Aorta (tissue), 5 donors: ENCODE measurements at places on chromosomes 3 and 15. TPM values are rescaled to one million over a fixed set of nuclear protein-coding genes. Genes with fewer than 3 reads are reported as not detected.

DNA sequence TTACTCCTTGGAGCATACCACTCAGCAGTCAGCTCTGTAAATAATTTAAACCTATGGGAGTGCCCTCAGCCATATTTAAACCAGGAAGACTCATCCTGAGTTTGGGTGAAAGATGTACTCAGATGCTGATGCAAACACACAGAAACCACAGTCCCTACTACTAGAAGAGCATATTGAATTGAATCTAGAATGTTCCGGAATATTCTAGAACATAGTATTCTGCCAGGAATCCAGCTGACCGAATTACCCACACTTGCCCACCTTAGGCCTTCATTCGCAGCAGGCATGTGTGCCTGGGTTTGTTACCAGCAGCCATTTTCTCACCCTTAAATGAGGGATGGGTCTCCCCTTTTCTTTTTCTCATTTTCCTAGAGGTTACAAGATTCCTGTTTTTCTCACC lies 202.4 kb upstream of the ICE2 start:
- H3K27me3 ChIP-seq: no peaks in the 10 kb centered on the region
- no peaks in the 10 kb centered on the region for H3K4me1 ChIP-seq
- H3K4me3 ChIP-seq: no peak overlapping the region
- H3K36me3 ChIP-seq: no peaks in the 10 kb centered on the region

GRCh38 chr3:115236496-115236895 lies 89.4 kb upstream of the ZBTB20 start:
- H3K36me3 ChIP-seq: no peaks in the 10 kb centered on the region
- H3K27me3 ChIP-seq: no peaks in the 10 kb centered on the region
- peaks cover 2% of the 10 kb centered on the region for H3K4me1 ChIP-seq
- H3K27ac ChIP-seq: no peak overlapping the region

DNA sequence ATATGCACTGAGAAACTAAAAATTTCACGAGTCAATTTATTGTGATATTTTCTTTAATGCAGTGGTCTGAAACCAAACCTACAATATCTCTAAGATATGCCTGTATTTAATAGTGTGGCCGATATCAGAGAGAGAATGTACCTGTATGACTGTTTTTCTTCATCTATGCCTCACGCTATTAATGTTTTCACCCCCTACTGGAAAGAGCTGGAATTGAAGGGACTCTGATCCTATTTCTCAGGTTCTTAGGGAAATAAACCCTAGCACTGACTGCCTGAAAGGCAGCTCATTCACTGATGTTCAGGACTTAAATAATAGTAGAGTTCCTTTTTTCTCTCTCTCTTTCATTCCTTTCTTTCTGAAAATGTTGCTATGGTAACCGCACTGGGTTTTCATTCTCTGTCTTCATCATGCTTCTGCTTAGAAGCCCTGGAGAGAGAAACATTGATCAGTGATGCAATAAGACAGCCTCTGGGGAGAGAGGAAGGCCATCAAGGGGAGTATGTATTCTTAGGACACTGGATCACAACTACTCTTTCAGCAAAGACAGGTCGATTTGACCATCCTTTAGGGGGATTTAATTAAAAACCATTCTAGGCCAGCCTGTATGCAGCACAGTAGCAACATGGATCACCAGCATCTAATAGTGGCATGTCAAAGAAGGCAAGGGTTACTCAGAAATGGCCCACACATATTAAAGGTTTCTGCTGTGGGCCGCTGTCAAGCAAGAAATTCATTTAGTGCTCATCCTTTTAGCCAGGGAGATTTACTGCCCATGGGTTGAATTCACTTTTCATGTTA lies 1135.7 kb downstream of the IGSF11 start:
- H3K27ac ChIP-seq: no peak overlapping the region
- H3K4me1 ChIP-seq: no peaks in the 10 kb centered on the region
- DNase-seq: no peak
- peaks cover 5% of the 10 kb centered on the region for H3K27me3 ChIP-seq
- no peaks in the 10 kb centered on the region for H3K36me3 ChIP-seq
- H3K4me3 ChIP-seq: no peak overlapping the region

DNA sequence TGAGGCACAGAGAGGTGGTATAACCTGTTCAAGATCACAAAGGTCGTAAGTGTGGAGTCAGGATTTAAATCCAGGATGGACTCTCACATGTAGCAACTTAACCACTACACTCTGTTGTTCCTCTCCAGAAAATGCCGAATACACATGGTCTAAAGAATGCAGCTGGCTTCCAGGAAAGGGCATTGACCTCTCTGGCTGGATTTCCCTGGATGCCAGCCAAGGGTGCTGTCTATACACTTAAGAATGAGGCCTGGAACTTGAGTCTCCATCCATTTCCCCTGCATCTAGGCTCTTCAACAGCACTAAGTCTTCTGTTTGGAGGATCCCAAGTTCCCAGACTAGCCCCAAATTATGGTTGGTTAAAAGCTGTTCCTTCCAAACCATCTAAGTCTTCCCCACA lies 60.5 kb downstream of the CERS3 start:
- no peak overlapping the region for H3K4me3 ChIP-seq
- H3K27me3 ChIP-seq: no peaks in the 10 kb centered on the region
- H3K36me3 ChIP-seq: no peaks in the 10 kb centered on the region
- peak; percentile 78 for DNase-seq
- peaks cover 4% of the 10 kb centered on the region for H3K4me1 ChIP-seq

DNA sequence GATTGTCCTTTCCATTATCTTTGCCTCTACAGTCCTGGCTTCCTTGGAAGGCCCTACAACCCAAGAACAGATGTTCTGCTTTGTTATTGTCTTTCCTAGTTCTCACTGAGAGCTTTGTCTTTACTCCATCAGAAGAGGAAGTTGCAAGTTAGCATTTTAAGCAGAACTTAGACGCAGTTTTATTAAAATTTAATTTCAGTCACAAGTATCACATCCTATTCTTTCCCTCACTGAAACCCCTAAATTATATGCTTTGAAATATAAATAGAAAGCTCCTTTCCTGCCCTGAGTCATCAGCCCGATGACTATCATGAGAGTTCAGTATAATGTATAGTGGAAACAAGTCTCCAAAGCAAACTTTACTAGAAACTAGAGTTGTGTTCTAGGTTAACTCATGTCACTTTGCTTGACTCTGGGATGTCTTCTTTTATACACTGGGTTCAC lies 291.2 kb upstream of the RBMS3 start:
- no peaks in the 10 kb centered on the region for H3K4me1 ChIP-seq
- no peaks in the 10 kb centered on the region for H3K36me3 ChIP-seq
- H3K27ac ChIP-seq: no peak overlapping the region
- DNase-seq: no peak
- H3K4me3 ChIP-seq: no peak overlapping the region

- no peak for DNase-seq
- H3K27me3 ChIP-seq: no peaks in the 10 kb centered on the region
- H3K4me1 ChIP-seq: peaks cover 7% of the 10 kb centered on the region
- no peaks in the 10 kb centered on the region for H3K36me3 ChIP-seq
- H3K4me3 ChIP-seq: no peak overlapping the region
These were observed 15.5 kb upstream of the ANXA2 start for GRCh38 chr15:60413231-60413824.

- no peak overlapping the region for H3K4me3 ChIP-seq
- no peak overlapping the region for H3K27ac ChIP-seq
- peaks cover 2% of the 10 kb centered on the region for H3K36me3 ChIP-seq
- no peaks in the 10 kb centered on the region for H3K27me3 ChIP-seq
- H3K4me1 ChIP-seq: no peaks in the 10 kb centered on the region
These were observed 42.0 kb downstream of the RASA2 start for GRCh38 chr3:141528800-141529199.

- no peak for DNase-seq
- no peaks in the 10 kb centered on the region for H3K4me1 ChIP-seq
- H3K36me3 ChIP-seq: peaks cover 16% of the 10 kb centered on the region
- H3K4me3 ChIP-seq: no peak overlapping the region
These were observed 14.2 kb upstream of the SNX22 start for GRCh38 chr15:64137226-64137833.

DNA sequence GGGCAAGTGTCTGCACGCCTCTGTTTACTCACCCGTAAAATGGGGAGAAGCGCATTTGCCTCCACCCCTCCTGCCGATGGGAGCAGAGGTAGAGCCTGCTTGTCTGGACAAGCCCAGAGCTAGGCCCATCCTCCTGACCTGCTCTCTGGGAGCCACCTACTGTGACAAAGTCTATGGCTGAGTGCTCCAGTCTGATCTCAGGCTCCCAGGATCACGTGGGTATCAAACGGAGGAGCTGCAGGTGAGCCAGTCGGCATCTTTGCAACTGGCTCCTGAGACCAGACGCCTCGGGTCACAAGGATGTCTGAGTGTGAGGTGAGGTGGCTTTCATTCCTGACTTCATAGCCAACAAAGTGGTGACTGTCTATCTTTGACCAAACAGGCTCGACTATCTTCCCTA lies 2.1 kb upstream of the ALDH1A3 start:
- H3K27me3 ChIP-seq: peaks cover 2% of the 10 kb centered on the region
- no peaks in the 10 kb centered on the region for H3K36me3 ChIP-seq
- no peaks in the 10 kb centered on the region for H3K4me1 ChIP-seq
- DNase-seq: no peak

GRCh38 chr15:50653156-50653743 lies 33.3 kb downstream of the TRPM7 start:
- no peak overlapping the region for H3K4me3 ChIP-seq
- no peak overlapping the region for H3K27ac ChIP-seq
- no peaks in the 10 kb centered on the region for H3K4me1 ChIP-seq
- no peaks in the 10 kb centered on the region for H3K27me3 ChIP-seq
- H3K36me3 ChIP-seq: peaks cover 3% of the 10 kb centered on the region

DNA sequence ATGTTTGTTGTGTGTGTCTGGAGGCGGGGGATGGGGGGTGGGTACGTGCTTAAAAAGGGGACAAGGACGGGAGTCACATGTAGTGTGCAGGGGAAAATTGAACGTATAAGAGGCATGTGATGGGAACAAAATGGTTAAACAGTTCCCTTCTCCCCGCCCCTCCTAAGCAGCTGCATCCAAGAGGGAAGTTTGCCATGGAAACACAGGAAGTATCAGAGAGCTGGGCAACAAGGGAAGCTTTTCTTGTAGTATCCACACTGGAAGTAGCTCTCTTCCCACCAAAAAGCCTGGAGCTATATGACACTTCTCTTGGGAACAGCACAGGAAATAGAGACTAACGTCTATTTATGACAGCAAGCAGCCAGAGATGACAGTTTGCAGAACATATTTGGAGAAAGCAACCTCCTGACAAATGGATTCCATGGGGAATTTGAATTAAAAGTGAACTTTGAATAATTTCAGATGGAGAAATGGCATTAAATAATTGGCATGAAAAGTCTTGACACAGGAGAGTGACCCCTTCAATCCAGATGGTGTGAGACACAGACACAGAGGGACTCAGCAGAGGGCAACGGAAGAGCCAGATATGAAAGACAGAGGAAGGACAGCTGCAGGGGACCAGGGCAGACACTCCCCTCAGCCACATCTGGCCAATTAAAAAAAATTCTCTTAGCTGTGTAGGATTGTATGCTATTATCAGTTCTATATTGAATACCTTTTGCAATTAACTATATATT lies 294.2 kb upstream of the TBL1XR1 start:
- H3K4me1 ChIP-seq: peaks cover 9% of the 10 kb centered on the region
- no peaks in the 10 kb centered on the region for H3K27me3 ChIP-seq
- H3K4me3 ChIP-seq: no peak overlapping the region
- DNase-seq: no peak

DNA sequence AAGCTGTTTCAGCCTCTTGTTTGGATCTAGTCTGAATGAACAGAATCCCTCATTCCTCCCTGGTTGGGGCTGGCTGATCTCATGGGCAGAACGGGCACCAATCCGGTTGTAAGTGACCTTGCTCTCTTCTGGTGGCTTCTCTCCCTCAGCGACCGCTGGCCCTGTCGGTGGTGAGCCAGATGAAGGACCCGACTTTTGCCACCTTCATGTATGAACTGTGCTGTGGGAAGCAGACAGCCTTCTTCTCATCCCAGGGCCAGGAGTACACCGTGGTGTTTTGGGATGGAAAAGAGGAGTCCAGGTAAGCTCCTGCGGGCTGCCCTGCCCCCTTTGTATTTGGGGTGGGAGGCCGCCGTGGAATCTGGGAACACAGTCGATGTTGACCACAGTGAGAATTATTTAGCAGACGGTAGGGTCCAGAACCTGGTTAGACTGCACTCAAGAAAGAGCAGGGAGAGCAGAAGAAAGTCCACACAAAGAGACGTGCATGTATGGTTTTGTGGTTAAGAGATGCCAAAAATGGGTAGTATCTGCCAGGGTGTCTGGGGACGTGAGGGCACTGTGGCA lies 138.8 kb downstream of the LRRK1 start:
- H3K36me3 ChIP-seq: no peaks in the 10 kb centered on the region
- no peak for DNase-seq
- H3K27ac ChIP-seq: no peak overlapping the region
- no peak overlapping the region for H3K4me3 ChIP-seq

DNA sequence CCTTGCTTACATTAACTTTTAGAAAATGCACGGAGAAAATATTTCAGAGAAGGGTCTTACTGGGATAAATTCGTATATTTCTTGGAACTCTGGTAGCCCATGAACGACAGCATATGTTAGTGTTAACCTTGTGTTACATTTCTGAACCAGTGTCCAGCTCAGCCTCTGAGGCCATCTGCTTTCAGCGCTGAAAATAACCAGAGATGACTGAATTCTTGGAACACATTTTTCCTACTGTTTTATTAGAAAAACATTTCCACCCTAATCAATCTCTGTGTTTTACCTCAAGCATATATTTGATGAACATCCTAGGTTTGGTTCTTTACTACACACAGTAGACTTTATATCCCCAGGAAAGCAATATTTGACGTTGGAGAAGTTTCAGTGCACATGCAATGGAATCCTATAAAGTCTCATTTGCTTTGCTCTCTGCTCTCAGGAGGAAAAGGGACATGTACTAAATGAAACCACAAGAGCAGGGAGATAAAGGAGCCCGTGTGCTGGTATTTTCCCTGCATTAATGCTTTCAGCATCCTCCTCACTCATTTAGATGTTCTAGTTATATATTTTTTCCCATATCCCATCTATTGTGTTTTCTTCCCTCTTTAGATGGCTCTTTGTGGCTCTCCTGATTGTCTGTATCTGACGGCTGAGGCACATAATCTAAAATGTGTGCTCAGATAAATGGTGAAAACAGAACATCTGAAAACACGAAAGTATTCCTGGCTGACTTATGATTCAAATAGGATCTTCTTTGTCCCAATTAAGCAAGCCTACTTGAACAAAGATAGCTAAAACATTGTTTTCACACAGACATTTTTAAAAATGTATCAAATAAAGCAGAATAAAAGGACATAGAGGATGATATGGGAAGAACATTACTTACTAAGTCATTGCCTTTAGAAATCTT lies 151.7 kb upstream of the KCNMB2 start:
- DNase-seq: no peak
- H3K4me3 ChIP-seq: no peak overlapping the region
- H3K27me3 ChIP-seq: no peaks in the 10 kb centered on the region

GRCh38 chr15:41894791-41895463 lies 1.1 kb upstream of the SPTBN5 start:
- H3K27me3 ChIP-seq: no peaks in the 10 kb centered on the region
- peak overlapping the region; percentile 38 for H3K27ac ChIP-seq

GOLGA6A gene
- total RNA-seq: not detected

OR5K2 gene
- total RNA-seq: not detected

CCR3 gene
- 0.29 TPM for total RNA-seq

BMF gene
- 6.0 TPM for total RNA-seq

RLBP1 gene
- not detected for total RNA-seq

SEMA3B gene
- 26.0 TPM for total RNA-seq

CYP8B1 gene
- total RNA-seq: not detected

EFCAB12 gene
- 0.36 TPM for total RNA-seq
